ENCODE measurements at places on chromosomes 1 and 21.

- H3K4me3 ChIP-seq = no peak overlapping the region
- no peaks in the 10 kb centered on the region for H3K4me1 ChIP-seq
- DNase-seq = no peak
- H3K27ac ChIP-seq = no peak overlapping the region
Observed at GRCh38 chr1:68565923-68566322, 69.0 kb upstream of the DEPDC1 start.

- H3K4me1 ChIP-seq = peaks cover 46% of the 10 kb centered on the region
- H3K36me3 ChIP-seq = peaks cover 33% of the 10 kb centered on the region
- no peak overlapping the region for H3K27ac ChIP-seq
- no peaks in the 10 kb centered on the region for H3K27me3 ChIP-seq
Observed at GRCh38 chr1:185319139-185319475, 2.1 kb upstream of the IVNS1ABP start.

GRCh38 chr1:2555634-2556276 lies 416 bp upstream of the TNFRSF14 start:
- no peak overlapping the region for H3K27ac ChIP-seq
- H3K36me3 ChIP-seq = no peaks in the 10 kb centered on the region
- H3K27me3 ChIP-seq = peaks cover 10% of the 10 kb centered on the region
- peaks cover 29% of the 10 kb centered on the region for H3K4me1 ChIP-seq
- no peak for DNase-seq

DNA sequence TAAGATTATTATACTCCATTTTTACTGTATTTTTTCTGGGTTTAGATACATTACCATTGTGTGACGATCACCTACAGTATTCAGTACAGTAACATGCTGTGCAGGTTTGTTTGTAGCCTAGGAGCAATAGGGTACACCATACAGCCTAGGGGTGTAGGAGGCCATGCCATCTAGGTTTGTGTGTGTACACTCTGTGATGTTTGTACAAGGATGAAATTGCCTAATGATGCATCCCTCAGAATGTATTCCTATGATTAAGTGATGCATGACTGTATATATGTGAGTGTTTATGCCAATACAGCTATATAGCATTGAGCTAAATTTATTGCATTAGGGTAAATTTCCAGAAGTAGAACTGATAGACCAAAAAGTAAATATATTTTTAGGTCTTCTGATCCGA lies 23.3 kb downstream of the TUFT1 start:
- DNase-seq = no peak
- peaks cover 4% of the 10 kb centered on the region for H3K36me3 ChIP-seq
- H3K27ac ChIP-seq = no peak overlapping the region
- no peaks in the 10 kb centered on the region for H3K4me1 ChIP-seq
- H3K4me3 ChIP-seq = no peak overlapping the region

GRCh38 chr1:36092166-36092797 lies 3.6 kb downstream of the ADPRS start:
- H3K27ac ChIP-seq = peak overlapping the region; percentile 39
- H3K36me3 ChIP-seq = peaks cover 18% of the 10 kb centered on the region
- no peak for DNase-seq
- peaks cover 3% of the 10 kb centered on the region for H3K27me3 ChIP-seq
- peaks cover 19% of the 10 kb centered on the region for H3K4me1 ChIP-seq

GRCh38 chr1:2258996-2259395 lies 30.9 kb downstream of the SKI start:
- peaks cover 34% of the 10 kb centered on the region for H3K36me3 ChIP-seq
- H3K27ac ChIP-seq = no peak overlapping the region
- no peak for DNase-seq
- no peaks in the 10 kb centered on the region for H3K27me3 ChIP-seq
- no peak overlapping the region for H3K4me3 ChIP-seq

GRCh38 chr1:24996983-24997893 lies 67.2 kb upstream of the RUNX3 start:
- DNase-seq = no peak
- no peak overlapping the region for H3K4me3 ChIP-seq
- no peaks in the 10 kb centered on the region for H3K36me3 ChIP-seq

- H3K4me1 ChIP-seq = peaks cover 90% of the 10 kb centered on the region
- H3K27ac ChIP-seq = peak overlapping the region; percentile 95
- peaks cover 11% of the 10 kb centered on the region for H3K36me3 ChIP-seq
- H3K4me3 ChIP-seq = no peak overlapping the region
- H3K27me3 ChIP-seq = peaks cover 2% of the 10 kb centered on the region
- DNase-seq = peak; percentile 50
Observed at GRCh38 chr1:27403065-27403726, 10.8 kb downstream of the GPR3 start.

GRCh38 chr1:168736520-168736919 lies 7.5 kb upstream of the DPT start:
- H3K27me3 ChIP-seq = peaks cover 2% of the 10 kb centered on the region
- DNase-seq = no peak
- H3K27ac ChIP-seq = peak overlapping the region; percentile 36
- no peaks in the 10 kb centered on the region for H3K36me3 ChIP-seq

GRCh38 chr1:156912861-156913808 lies 7.3 kb upstream of the LRRC71 start:
- DNase-seq = peak; percentile 44
- H3K4me1 ChIP-seq = peaks cover 38% of the 10 kb centered on the region

- H3K36me3 ChIP-seq = no peaks in the 10 kb centered on the region
- DNase-seq = no peak
- no peak overlapping the region for H3K27ac ChIP-seq
- H3K27me3 ChIP-seq = peaks cover 5% of the 10 kb centered on the region
- no peaks in the 10 kb centered on the region for H3K4me1 ChIP-seq
Observed at GRCh38 chr1:119600976-119601375, 47.1 kb downstream of the ZNF697 start.

- no peak for DNase-seq
- peaks cover 75% of the 10 kb centered on the region for H3K27me3 ChIP-seq
- H3K36me3 ChIP-seq = no peaks in the 10 kb centered on the region
- H3K4me3 ChIP-seq = no peak overlapping the region
- H3K27ac ChIP-seq = no peak overlapping the region
Observed at GRCh38 chr1:18009055-18009454, 98.5 kb upstream of the IGSF21 start.

DNA sequence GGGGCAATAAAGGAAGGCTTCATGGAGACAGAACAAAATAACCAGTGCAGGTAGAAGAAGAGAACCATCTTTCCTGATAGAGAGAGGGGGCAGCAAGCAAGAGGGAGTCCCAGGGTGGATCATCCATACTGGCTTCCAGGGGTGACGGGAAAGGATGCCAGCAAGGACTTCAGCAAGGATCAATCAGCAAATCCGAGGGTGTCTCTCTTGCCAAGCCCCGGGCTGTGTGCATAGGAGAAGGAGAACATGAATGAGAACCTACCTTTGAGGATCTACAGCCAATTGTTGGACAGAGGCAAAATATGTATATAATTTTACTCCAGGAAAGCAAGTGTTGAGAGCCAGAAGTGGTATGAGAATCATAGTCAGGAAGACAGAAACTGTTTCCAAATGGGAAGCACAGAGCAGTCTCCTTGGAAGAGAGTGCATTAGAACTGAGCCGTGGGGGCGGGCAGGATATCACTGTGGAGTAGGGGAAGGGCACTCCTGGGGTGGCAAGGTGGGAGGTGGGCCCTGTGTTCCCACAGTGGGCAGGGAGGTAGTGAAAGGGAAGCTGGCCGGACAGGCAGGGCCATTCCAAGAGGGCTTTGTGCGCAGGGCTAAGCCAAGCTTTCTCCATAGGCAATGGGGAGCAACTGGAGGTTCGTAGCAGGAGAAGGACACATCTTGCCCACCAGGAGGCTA lies 1.1 kb upstream of the S100A9 start:
- peaks cover 13% of the 10 kb centered on the region for H3K27me3 ChIP-seq
- H3K36me3 ChIP-seq = no peaks in the 10 kb centered on the region
- no peak overlapping the region for H3K27ac ChIP-seq
- no peak for DNase-seq

DNA sequence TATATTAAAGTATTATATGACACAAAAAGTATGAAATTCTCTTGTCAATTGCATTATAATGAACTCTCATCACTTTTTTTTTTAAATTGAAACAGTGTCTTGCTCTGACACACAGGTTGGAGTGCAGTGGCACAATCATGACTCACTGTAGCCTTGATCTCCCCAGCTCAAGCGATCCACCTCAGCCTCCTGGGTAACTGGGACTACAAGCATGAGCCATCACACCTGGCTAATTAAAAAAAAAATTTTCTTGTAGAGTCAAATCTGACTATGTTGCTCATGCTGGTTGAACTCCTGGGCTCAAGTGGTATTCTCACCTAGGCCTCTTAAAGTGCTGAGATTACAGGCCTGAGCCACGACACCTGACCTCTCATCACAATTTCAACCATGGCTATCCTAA lies 259.3 kb downstream of the S1PR1 start:
- DNase-seq = no peak
- no peaks in the 10 kb centered on the region for H3K27me3 ChIP-seq
- no peak overlapping the region for H3K4me3 ChIP-seq
- H3K4me1 ChIP-seq = no peaks in the 10 kb centered on the region
- H3K27ac ChIP-seq = no peak overlapping the region

DNA sequence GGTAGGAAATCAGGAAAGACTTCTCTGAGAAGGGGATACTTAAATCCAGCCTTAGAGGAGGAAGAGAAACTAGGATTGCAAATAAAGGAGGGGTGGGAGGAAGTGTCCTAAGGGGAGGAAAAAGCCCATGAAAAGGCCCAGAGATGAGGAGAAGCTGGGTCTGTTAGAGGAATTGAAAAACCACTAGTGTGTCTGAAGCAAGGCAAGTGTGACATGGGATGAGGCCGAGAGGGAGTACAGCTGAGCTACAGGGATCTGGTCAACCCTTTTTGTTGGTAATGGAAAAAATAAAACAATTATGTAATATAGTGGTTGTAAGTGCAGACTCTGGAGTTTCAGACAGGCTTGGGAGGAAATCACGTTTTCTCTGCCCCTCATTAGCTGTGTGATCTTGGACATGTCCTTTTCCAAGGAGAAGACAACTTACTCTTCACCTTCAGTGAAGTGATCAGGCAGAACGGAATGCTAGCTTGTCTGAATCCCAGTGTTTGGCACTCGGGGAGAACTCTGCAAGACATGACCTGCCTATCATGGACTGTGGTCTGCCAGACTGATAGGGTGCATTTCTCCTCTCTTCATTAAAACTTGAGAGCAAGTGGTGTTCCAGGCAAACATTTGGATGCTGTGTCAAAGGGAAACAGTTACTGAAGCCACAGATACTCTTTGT lies 7.4 kb upstream of the S100A10 start:
- no peak for DNase-seq
- no peak overlapping the region for H3K27ac ChIP-seq
- H3K27me3 ChIP-seq = peaks cover 10% of the 10 kb centered on the region
- H3K4me1 ChIP-seq = peaks cover 14% of the 10 kb centered on the region
- no peaks in the 10 kb centered on the region for H3K36me3 ChIP-seq

- no peak overlapping the region for H3K4me3 ChIP-seq
- H3K36me3 ChIP-seq = peaks cover 53% of the 10 kb centered on the region
Observed at GRCh38 chr1:168190403-168190802, 11.6 kb downstream of the TIPRL start.

DNA sequence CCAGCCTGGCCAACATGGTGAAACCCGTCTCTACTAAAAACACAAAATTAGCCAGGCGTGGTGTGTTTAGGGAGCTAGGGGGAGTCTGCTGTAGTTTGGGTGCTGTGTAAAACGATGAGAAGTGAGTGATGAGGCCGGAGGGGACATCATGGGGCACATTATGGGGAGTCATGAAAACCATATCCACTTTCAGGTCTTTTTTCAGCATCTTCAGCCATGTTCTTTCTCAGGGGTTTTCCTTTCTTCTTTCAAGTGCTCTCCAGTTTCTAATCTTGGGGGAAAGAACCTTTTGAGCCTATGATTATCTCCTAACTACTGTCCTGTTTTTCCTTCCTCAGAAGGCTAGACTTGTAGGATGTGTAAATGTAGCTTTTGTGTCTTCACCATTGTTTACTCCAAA lies 14.4 kb downstream of the KDM4A start:
- no peak for DNase-seq
- H3K27ac ChIP-seq = no peak overlapping the region
- no peak overlapping the region for H3K4me3 ChIP-seq
- H3K36me3 ChIP-seq = peaks cover 91% of the 10 kb centered on the region
- H3K4me1 ChIP-seq = peaks cover 15% of the 10 kb centered on the region
- no peaks in the 10 kb centered on the region for H3K27me3 ChIP-seq

GRCh38 chr1:218847089-218847768 lies 326.4 kb upstream of the LYPLAL1 start:
- H3K4me3 ChIP-seq = no peak overlapping the region
- no peak overlapping the region for H3K27ac ChIP-seq
- DNase-seq = no peak
- no peaks in the 10 kb centered on the region for H3K36me3 ChIP-seq
- H3K4me1 ChIP-seq = peaks cover 9% of the 10 kb centered on the region
- H3K27me3 ChIP-seq = peaks cover 9% of the 10 kb centered on the region

DNA sequence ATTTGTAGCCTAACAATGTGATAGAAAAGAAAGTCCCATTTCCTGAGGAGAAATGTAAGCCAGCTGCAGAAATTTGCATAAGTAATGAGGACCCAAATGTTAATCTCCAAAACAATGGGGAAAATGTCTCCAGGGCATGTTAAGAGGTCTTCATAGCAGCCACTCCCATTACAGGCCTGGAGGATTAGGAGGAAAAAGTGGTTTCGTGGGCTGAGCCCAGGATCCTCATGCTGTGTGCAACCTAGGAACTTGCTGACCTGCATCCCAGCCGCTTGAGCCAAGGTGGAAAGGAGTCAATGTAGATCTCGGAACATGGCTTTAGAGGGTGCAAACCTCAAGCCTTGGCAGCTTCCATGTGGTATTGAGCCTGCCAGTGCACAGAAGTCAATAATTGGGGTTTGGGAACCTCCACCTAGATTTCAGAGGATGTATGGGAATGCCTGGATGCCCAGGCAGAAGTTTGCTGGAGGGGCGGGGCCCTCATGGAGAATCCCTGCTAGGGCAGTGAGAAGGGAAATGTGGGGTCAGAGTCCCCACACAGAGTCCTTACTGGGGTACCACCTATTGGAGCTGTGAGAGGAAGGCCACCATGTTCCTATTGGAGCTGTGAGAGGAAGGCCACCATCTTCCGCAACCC lies 14.2 kb upstream of the F13B start:
- no peak for DNase-seq
- H3K27me3 ChIP-seq = no peaks in the 10 kb centered on the region
- peaks cover 63% of the 10 kb centered on the region for H3K36me3 ChIP-seq
- no peak overlapping the region for H3K4me3 ChIP-seq

GRCh38 chr1:63790989-63791388 lies 17.2 kb downstream of the ROR1 start:
- H3K4me3 ChIP-seq = no peak overlapping the region
- H3K36me3 ChIP-seq = no peaks in the 10 kb centered on the region
- peak overlapping the region; percentile 78 for H3K27ac ChIP-seq
- H3K4me1 ChIP-seq = peaks cover 39% of the 10 kb centered on the region

GRCh38 chr1:112575154-112575804 lies 43.7 kb downstream of the ST7L start:
- no peak overlapping the region for H3K27ac ChIP-seq
- H3K4me3 ChIP-seq = no peak overlapping the region
- no peaks in the 10 kb centered on the region for H3K4me1 ChIP-seq
- DNase-seq = no peak
- no peaks in the 10 kb centered on the region for H3K27me3 ChIP-seq

DNA sequence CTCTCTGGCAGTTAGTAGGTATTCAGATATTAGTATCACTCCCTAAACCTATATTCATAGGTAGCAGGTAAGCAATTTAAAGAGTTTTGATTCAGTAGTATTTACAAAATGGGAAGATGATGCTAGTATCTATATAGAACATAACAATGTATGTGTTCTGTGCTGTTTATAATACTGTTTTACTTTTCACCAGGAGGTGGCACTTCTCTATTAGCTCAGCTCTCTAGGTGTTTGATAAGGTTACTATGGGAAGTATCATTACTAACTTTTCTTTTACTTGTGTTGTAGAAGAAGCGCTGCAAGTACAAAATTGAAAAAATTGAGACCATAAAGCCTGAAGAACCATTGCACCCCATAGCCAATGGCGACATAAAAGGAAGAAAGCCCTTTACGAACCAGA lies 49.4 kb upstream of the FASLG start:
- peaks cover 31% of the 10 kb centered on the region for H3K36me3 ChIP-seq
- H3K27ac ChIP-seq = no peak overlapping the region
- no peaks in the 10 kb centered on the region for H3K27me3 ChIP-seq
- no peak for DNase-seq
- H3K4me1 ChIP-seq = peaks cover 10% of the 10 kb centered on the region
